NCI-H1105 (cell line): ENCODE measurements at places on chromosomes 3 and 15.

GRCh38 chr3:54322354-54322753 lies 200.0 kb downstream of the CACNA2D3 start:
- no peak for DNase-seq

- no peak for DNase-seq
These were observed 497.0 kb upstream of the CCDC54 start for GRCh38 chr3:106880206-106880605.

DNA sequence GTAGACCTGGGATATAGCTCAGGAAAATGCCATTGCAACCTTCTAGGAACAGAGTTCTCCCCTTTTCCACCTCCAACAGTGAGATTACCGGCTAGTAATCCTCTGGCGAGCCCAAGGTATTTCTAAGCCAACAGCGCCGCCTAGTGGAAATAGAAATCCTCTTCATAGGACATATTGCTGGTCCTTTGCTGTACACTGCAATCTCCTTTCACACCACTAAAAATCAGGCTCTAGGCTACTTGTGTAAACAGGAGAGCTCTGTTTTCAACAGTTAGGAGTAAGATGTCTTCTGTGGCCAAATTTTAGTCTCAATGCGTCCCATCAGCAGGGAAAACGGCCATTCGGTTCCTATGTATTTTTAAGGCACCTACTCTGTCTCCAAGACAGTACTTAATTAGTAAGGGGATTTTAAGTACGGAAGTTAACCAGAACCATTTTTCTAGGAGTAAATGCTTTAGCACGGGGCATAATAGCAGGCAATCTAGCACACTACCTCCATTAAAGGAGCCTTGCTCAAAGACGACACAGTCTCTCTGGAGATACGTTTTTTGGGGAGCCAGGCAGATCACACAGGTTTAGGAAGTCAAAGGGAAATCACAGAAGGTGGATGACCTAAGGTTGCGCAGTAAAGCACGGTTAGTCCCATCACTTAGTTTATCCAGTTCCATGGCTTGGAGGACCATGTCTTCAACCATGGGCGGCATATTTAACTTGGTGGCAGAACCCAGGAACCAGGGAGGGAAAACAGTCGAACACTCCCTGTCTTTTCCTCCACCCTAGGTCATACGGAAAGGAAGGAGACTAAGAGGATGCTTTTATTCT lies 43.8 kb downstream of the NCEH1 start:
- peak; percentile 91 for DNase-seq

GRCh38 chr3:14640157-14640562 lies 11.4 kb upstream of the CCDC174 start:
- DNase-seq: no peak

- DNase-seq: no peak
These were observed 4.7 kb upstream of the CEP97 start for GRCh38 chr3:101719604-101720185.

DNA sequence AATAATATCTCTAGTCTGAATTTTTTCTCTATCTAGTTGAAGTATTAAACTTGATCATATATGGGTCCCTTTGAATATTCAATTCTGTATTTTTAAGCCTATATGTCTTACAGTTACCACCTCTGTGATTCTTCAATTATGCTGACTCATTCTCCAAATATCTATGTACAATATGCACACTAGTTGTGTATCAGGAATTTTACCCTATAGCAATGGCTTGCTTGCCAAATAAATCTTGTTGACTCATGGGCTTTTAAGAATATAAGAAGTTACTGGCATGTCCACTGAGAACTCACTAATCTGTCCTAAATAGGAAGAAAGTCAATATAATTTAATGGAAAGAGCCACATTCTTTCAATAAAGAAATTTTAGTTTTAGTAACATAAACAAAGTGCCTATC lies 656.3 kb downstream of the RBMS3 start:
- no peak for DNase-seq
